ENCODE measurements at places on chromosomes 7 and 10.
A peak's percentile ranks its signal among the peaks of the same experiment; 100 is the strongest.

DNA sequence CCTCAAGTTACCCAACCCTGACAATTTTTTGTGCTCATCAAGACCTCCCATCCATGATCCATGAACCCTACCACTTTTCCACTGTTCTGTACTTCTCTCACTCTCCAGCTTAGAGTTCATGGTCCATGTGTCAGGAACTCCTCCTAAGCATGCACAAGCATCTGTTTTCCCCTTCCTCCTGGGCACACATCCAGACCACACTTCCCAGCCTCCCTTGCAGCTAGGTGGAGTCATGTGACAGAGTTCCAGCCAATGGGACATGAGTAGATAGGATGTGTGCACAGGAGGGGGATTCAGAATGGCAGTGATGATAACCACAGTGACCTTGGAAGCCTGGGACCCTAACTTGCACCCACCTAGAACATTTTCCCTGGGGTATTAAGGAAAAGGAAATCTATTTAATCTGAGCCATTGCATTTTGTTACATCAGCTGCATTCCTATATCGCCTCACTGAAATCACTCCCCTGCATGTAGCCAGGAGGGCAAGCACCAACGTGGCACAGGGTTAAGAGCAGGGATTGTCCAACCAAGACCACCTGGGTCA is 9.6 kb upstream of the FRMPD2 start:
- DNase-seq = no peak

DNA sequence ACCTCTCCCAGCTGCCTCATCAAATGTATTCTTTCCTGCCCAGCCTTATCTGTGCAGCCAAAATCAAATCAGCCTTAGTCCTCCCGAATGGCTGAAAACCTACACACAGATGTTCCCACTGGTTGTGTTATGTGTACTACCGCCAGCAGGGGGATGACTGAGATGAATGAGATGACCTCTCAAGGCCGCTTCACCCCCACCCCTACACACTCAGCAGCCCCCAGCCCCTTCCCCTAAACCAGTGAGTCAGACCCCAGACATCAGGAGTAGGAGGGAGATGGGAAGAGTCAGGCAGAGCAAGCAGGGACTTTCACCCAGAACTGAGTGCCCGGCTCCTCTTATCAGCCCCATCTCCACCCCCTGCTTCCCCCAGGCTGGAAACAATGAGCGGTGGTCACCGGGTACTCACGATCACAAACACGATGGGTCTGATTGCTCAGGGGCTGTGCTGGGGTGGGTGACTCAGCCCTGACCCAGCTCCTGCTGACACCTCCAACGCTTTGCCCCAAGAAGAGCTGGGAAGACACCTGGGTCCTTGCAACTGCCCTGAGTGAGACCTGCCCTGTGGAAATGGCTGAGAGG is 6.5 kb upstream of the C10orf105 start:
- DNase-seq = peak; percentile 63

- no peak for DNase-seq
Measured at GRCh38 chr7:38615665-38616064, 15.5 kb downstream of the AMPH start.

DNA sequence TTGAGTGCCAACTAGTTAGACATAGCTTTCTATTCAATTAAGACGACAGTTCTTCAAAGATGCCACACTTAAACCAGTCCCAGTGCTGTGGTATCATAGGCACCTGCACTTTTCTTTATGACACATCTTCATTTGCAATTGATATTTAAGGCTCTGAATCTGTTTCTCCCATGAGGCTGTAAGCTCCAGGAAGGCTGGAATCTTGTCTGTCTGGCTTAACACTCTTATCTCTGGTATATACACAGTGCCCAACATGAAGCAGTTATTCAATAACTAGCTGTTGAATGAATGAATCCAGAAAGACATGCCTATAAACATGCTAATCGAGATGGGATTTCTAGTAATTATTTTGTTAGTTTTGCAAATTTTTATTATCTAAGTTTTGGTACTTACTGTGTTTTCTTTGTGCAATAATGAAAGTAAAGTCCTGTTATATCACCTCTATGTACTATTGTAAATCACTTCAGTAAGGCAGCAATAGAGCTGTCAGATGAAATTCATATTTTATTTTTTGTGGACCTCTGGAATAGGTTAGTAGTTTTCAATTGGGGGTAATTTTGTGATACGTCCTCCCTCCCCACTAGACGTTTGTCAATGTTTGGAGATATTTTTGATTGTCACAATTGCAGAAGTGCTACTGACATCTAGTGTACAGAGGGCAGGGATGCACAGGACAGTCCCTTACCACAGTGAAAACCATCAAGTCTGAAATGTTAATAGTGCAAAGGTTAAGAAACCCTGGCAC is 51.3 kb upstream of the STEAP4 start:
- DNase-seq = no peak

DNA sequence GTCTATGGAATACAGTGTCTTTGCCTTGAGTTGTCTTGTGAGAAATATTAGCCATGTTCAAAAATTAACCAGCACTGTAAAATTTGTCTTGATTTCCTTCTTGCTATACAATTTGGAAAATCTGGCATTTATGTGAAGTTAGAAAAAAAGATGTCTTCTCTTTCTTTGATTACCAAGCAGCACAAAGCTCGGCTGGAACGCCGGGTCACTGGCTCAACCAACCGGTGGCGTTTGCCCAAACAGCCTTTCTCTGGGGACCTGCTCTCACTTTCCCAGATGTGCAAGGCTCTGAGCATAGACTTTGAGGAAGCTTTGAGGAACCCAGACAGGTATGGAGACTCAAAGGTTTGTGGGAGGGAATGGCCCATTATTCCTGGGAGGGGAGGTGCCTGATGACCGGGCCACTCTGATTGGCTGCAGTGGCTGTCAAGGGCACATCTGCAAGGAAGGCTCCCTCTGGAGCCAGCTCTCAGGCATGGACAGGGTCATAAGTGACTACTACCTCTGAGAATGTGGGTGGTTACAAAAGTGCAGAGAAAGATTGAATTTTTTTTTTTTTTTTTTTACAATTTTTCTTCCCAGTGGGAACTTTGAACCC is 5.6 kb downstream of the BTBD16 start:
- no peak for DNase-seq

GRCh38 chr10:117457071-117457810 is 82.0 kb upstream of the PDZD8 start:
- DNase-seq = no peak

- DNase-seq = no peak
Measured at GRCh38 chr7:41190581-41190980, 512.3 kb downstream of the INHBA start.

DNA sequence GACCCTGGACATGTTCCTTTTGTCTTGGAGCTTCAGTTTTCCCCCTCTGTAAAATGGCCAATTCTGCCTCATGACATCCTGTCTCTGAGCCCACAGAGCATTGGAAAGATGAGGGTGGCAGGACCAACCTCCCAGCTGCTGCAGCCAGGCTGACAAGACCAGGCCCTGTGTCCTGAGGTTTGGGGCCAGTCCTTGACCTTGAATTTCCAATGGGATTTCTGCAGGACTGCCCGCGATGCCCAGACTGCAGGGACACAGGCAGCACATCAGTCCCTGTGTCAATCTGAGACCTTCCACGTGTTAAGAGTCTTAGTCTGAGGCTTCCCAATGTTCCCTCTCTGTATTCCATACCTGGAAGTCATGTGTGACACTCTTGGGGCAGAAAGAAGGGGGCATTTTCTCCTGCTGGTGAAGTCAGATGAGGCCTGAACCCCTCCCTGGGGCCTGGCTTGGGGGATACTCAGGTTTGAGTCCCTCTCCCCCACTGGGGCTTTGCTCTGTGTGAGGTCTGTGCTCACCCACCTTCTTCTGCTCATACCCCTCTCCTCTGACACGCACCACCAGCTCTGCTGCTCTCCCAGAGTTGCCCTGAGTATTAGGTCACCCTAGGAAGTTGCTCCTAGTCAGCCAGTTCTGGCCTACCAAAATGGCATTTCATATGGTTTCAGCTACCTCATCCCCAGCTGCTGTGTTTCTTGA is 79.2 kb downstream of the ADCY1 start:
- no peak for DNase-seq

GRCh38 chr10:110486680-110487410 is 10.9 kb upstream of the DUSP5 start:
- DNase-seq = no peak

DNA sequence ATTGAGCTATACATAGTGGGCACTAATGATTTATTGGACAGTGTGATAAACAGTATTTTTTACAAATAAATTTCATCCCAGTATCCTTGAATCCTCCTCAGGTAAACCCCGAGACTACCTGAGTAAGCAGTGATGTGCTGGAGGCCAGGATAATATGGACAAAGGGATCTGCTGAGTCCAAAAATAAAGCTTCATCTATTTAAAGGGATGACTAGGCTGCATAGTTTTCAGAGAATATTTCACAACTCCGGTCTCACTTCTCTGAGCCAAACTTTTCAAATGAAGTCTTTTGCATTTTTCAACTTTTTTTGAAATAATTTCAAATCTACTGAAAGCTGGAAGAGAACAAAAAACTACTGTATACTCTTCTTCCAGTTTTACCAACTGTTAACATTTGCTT is 2.5 kb downstream of the ACTR3B start:
- no peak for DNase-seq

DNA sequence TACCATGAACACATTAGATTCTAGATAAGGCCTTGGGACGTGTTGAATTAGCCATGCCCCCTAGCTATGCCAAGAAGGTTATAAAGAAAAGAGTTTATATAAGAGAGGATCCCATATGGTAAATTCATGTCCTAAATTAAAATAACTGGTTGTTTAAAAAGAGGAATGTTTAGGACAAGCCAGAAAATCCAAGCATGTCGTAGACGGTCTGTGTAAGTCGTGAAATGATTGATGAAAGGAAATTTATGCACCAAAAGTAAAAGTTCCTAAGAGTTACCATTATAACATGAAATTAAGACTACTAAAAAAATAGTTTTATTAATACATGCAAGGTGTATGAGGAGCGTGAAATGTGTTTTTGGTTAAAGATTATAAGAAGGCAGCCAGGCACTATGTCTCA is 624.9 kb downstream of the ARL4A start:
- DNase-seq = no peak

DNA sequence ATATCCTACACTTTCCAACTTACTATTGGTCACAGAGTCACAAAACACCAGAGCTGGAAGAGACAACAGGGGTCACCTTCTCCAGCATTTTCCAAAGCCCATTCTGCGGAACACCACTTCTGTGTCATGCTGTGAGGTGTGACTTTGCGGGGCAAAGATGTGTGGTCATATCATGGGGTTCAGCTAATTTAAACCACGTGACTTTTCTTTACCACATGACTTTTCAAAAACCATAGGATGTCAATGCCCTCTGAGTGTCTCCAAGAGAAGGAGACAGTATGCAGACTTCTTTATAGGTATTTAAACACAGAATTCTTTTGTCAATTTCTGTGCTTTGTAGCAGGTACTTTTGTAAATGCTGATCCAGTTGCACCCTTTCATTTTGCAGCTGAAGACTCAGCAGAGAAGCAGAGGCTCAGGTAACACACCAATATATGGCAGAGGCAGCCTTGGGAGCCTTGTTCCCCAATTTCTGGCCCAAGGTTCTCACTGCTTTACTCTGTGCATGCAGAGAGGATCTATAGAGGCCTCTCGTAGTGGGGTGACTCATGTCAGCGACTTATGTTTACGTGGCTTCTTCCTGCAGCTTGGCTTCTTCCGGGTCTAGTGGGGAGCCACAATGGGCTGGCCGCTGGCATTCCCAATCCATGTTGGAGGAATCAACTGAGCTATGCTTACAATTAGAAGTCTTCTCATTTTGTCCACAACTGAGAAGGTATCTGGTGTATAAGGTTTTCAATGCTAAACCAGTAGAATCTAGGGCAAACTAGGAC is 104.0 kb upstream of the RHOBTB1 start:
- DNase-seq = no peak

- DNase-seq = no peak
Measured at GRCh38 chr7:96685755-96686154, 23.9 kb downstream of the SEM1 start.

Data from CD4-positive, alpha-beta T cell treated with Interleukin-2 at 100 ng/mL for 4 hours (primary cell).